Kasumi-1 (cell line): ENCODE measurements at places on chromosomes 3 and 15.
A peak's percentile ranks its signal among the peaks of the same experiment; 100 is the strongest.

DNA sequence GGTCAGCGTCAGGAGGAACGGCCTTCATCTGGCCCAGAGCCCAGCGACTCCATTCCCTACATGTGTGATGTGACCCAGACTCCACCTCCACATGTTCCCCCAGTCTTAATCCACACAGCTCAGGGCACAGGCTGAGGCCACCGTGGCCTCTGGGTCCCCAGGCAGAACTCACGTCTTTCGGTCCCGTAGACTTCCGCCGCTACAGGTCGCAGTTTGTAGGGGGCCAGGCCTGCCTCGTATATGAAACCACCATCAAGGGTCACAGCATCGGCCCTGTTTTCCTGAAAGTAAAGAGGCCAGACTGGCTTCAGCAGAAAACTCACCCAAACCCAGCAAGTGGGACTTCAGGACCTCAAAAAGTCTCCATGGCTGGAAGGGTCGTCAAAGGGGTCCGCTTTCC lies 8.6 kb downstream of the LTF start:
- no peak for DNase-seq

GRCh38 chr3:58350627-58351013 lies 17.9 kb downstream of the PXK start:
- peak; percentile 33 for DNase-seq

GRCh38 chr15:96219681-96220080 lies 110.8 kb upstream of the NR2F2 start:
- no peak for DNase-seq

- no peak for DNase-seq
Measured at GRCh38 chr3:13477943-13478342, 2.2 kb upstream of the HDAC11 start.

DNA sequence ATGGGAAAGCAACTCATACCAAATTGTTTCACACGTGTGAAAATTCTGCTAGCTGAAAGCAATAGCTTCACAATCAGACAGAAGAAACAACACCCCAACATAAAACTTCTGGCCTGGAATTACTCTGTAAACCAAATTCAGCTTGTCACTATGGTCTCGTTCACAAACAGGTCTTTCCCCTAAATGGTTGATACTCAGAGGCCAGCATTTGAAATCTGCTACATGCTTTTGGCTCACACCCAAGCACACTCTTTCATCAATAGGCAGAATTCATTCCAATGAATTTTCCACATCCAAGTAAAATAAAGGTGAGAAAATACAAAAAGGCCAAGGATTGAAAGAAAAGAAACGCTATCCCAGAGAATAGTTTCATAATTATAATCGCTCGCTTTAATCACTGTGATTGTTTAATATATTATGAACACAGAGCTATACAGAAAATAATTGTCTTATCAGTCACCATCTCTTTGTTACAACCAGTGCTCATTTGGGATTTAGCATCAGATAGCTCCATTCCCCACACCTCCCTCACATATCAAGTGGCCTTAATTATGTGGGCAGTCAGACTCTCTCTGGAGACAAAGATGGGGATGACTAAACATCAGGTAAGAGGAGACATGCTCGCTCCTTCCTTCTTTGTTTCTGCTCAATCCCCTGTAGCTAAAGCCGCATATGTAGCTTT lies 503.8 kb upstream of the ARRDC4 start:
- DNase-seq: no peak
